ENCODE measurements at places on chromosomes 12 and 14.

GRCh38 chr12:43969882-43970281, 134.0 kb downstream of the TMEM117 start:
- DNase-seq: no peak

DNA sequence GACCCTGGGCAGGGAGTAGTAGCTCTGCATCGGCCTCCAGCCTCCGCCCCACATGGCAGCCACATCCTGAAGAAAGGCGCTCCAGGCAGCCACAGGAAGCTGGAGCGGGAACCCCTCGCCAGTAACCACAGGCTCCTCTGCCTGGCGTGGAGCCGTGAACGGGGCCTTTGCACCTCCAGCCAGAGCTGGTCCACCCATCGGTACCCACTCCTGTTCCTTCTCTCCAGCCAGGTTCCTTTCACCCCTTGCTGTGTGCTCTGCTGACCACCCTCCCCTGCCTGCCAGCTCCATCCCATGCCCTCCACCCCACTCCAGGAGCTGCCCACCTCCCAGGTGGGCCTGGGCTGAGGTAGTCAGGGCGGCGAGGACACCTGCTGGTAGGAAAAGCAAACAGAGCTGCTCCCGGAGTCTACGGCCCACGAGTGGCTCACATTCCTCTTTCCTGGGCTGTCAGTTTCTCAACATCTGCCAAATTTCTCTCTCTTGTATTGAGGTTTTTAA, 2.7 kb downstream of the TGFB3 start:
- DNase-seq: no peak

GRCh38 chr12:71190822-71191221, 33.0 kb upstream of the TSPAN8 start:
- DNase-seq: no peak

GRCh38 chr12:33690562-33690961, 250.9 kb upstream of the SYT10 start:
- no peak for DNase-seq

DNA sequence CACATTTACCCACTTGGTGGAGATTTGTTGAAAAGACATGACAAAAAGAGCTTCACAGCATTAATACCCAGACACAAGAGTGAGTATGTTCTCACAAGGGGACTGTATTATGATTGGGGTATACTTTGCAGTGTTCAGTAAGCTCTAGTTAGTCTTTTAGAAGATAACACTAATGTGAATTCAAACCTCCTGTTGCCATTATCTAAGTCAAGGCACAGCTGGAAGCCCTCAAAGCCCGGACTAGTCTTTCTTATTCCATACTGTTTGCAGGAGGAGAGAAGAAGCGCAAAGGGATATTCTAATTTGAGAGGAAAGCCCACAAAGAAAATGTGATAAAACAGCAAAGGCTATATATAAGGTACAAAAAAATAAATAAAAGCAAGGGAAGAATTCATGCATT, 445.9 kb downstream of the SOX5 start:
- no peak for DNase-seq

GRCh38 chr12:108112832-108113556, 16.1 kb upstream of the WSCD2 start:
- DNase-seq: no peak

DNA sequence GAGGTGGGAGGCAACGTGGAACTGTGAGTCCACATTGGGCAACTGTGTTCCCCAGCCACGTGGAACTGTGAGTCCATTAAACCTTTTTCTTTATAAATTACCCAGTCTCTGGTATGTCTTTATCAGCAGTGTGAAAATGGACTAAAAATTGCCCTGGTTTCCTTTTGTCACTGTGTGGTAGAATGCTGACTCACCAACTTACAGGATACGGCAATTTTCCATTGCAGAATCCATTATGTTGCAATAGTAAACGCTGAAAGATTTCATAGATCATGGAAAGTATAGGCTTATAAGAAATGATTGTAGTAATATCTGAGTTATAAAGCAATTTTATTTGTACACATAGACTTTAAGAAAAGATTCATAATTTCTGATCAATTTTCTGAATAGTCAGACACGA, 93.0 kb downstream of the GTF2A1 start:
- DNase-seq: no peak

DNA sequence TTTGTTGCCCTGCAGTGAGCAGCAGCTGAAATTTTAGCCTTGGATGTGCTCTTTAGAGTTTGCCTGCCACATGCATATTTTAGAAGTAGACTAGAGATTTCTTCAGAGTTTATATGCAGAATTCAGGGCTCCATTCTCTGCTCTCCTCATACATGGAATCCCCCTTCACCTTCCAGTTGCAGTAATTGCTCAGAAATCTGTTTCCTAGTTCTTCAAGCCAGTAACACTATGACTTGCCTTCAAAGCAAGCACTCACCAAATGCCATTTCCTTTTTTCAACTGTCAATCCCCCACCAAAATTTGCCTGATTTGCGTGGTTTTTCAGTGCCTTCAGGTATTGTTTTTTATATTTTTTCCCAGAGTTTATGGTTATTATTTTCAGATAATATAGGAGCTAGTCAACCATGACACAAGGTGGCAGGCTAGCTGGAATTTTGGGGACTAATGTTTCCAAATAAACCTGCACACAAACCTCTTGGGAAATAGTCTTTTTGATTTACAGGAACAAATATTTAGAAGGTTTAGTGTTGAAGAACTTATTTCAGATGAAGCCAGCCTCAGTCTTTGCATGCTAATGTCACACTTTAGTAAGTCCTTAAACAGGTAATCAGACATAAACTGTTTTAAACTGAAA, 79.2 kb downstream of the ASCL1 start:
- no peak for DNase-seq

DNA sequence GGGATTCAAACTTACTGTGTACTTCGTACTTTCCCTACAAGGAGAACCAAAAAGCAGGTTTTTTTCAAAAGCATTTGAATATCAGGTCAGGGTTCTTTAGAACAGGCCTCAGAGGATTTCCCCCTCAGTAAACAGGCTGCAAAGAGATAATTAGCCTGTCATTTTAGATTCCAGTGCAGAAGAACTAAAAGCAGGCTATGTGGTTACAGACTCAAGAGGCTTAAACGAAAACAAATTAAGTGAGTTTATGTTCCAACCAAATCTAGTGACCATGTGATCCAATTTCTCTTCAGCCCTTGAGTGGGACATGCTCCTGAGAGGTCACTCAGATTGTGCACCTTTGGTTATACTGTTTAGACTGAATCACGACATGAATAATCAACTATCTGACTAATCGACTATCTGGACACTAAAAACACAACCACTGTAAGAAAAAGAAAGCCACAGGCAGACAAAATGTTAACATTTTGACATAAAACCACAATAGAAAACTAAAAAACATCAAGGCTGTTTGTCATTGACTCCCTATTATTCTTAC, 4.5 kb downstream of the TMED8 start:
- no peak for DNase-seq

DNA sequence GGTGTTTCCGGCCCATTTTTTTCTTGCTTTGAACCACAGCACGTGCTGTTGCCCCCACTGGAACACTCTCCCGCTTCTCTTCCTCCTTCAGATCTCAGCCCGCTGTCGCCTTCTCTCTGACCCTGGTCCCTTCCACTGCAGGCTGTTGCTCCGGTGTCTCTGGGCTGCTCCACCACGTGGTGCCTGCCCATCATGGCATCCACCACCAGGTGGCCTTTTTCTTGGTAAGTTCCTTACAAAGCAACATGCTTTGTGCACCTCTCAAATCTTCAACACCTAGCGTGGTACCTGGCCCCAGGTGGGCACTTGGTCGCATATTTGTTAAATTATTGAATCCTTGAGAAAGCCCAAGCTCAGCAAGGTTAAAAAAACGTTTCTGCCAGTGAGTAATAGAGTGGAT, 19.1 kb downstream of the TUNAR start:
- DNase-seq: no peak

GRCh38 chr12:75452675-75453330, 27.8 kb upstream of the GLIPR1 start:
- DNase-seq: no peak

- DNase-seq: no peak
These were observed 20.3 kb downstream of the MED13L start for GRCh38 chr12:116257215-116257614.

DNA sequence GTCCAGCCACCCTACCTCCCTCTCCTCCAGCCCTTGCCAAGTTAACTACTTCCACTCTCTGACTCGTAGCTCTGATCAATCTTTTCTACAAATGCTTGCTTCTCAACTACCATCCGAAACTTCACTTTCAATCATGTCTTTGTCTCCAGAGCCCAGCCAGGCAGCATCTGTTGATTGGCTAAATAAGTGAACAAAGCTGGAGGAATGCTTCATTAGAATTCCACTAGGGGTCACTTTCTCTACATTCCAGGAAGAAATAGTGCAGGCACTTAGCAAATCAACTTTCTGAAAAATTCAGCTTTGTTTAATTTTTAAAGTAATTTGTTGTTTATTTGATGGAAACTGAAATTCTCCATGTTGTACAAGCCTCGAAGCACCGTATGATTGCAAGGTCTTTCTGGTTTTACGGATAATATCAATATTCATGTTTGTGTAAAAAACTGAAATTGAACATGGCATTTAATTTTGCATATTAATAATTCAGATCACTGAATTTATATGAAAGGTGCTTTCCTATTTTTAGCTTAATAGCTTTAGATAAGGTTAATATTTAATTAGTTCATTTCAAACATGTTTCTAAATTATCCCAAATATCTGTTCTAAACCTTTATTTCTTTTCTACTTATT, 32.4 kb upstream of the HELB start:
- DNase-seq: no peak

DNA sequence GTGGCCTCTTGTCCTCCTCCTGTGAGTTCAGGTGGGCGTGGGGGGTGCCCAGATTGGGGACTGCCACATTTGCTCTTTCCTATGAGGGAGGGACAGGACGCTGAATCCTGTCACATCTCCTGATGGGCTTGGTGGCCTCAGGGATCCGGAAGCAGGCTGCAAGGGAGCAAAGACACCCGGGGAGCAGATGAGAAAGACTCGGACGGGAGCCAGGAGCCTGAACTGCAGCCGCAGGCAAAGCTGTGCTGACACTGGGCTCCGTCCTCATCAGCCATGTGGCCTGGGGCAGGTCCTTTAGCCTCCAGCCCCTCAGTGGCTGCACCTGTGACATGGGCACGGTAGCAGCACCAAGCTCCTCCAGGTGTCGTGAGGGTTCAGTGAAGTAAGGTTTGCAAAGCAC, 40.8 kb upstream of the RFLNA start:
- no peak for DNase-seq

DNA sequence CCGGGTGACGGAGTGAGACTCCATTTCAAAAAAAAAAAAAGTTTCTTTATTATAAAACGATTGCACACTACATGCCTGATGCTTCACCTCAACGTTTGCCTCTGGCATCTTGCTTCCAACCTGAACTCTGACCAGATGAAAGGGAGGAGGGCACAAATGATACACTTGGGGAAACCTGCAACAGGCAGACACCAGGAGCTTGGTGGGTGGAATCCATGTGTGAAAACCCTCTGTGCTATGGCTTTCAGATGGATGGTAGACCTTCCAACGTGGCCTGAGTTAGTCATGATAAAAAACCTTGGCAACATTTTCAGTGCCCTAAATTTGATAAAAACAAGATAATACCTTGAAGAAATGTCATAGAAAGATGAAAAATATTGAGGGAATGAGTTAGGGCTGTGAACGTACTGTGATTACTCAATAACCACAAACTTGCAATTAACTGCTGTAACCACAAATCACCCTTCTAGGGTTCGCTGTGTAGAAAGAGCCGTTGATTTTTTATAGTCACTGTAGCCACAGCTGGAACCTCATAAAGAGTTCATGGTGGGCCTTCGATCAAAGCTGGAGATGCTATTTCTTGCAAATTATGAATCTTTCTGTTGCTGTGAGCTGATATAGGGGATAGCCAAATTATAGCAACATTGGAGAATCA, 26.1 kb upstream of the GZMB start:
- DNase-seq: no peak

DNA sequence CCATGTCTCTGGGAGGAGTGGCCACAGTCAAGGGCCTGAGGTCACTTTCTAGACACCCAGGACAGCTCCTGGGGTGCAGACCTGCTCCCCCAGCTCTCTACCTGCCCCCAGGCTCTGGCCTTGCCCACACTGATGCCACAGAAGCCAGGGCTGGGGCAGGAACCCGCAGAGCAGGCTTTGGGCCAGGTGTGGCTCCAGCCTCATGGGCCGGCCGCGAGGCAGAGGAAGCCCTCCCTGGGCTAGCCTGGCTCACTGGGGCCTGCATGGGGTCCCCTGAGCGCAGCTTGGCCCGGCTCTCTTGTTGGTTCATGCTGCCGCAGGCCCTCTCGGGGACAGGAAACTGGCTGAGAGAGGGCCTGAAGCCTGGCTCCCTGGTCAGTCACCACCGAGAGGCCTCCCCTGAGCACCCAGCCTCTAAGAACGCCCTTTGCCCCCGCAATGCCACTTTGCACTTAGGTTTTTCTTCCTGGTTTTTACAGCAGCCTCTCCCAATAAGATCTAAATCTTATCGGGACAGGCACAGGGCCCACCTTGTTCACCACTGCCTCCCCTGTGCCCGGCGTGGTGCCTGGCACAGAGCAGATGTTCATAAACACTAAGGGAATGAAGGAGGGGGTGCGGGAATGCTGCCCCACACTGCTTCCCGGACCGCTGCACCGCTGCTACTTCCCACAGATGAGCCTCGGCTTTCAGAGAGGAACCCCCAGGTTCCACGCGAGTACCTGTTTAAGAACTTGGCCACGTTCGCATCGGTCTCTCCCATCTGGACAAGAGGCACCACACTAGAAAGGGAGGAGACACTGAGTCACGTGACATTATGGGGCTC, 14.7 kb downstream of the MMAB start:
- no peak for DNase-seq
